ENCODE measurements at places on chromosomes 7 and 10. TPM values are rescaled to one million over a fixed set of nuclear protein-coding genes. Genes with fewer than 3 reads are reported as not detected.

DNA sequence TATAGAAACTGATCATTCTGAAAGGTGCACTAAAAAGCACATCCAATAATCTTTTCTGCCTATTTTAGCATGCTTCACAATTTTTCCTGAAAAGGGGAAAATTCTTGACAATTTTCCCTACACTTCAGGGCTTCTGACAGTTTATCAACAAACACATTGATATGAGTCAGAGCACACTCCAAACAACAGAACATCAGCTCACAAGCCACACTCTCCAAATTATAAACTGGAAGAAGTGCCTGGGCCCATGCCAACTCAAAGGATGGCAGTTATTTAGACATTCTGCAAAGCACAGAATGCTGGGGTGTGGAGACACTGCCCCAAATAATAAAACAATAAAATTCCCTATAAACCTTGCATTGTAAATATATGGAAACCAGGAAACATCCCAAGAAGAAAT is 90.8 kb downstream of the ELAPOR2 start:
- no peaks in the 10 kb centered on the region for H3K36me3 ChIP-seq
- H3K27me3 ChIP-seq: no peaks in the 10 kb centered on the region
- peak; percentile 53 for DNase-seq
- no peak overlapping the region for H3K27ac ChIP-seq
- H3K4me1 ChIP-seq: no peaks in the 10 kb centered on the region
- H3K4me3 ChIP-seq: no peak overlapping the region

DNA sequence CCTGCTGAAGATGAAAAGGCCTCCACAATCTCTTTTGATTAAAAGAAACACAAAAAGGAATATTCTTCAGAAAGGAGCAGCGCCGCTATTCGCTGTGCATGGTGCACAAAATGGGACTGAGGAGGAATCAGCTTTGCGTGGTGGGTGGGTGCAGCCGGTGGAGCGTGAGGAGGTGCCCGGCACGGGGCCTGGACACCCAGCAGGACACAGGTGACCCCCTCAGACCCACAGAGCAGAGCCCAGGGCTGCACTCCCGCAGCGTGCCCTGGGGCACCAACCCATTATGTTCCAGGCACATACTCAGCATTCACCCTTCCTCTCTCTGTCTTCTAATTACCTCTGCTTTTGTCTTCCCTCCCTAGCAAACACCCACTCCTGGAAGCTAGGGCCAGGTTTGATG is 238.0 kb upstream of the PPP2R2D start:
- H3K36me3 ChIP-seq: no peaks in the 10 kb centered on the region
- no peaks in the 10 kb centered on the region for H3K4me1 ChIP-seq
- no peaks in the 10 kb centered on the region for H3K27me3 ChIP-seq
- peak; percentile 25 for DNase-seq

- no peak for DNase-seq
- no peak overlapping the region for H3K4me3 ChIP-seq
- no peaks in the 10 kb centered on the region for H3K27me3 ChIP-seq
- no peaks in the 10 kb centered on the region for H3K4me1 ChIP-seq
- H3K36me3 ChIP-seq: no peaks in the 10 kb centered on the region
- no peak overlapping the region for H3K27ac ChIP-seq
Measured at GRCh38 chr7:45683556-45684148, 109.5 kb downstream of the ADCY1 start.

TEX36 gene
- not detected for total RNA-seq

GRCh38 chr10:24039897-24040296 is 169.0 kb upstream of the KIAA1217 start:
- H3K4me3 ChIP-seq: no peak overlapping the region
- DNase-seq: no peak
- no peak overlapping the region for H3K27ac ChIP-seq
- H3K36me3 ChIP-seq: no peaks in the 10 kb centered on the region
- H3K4me1 ChIP-seq: no peaks in the 10 kb centered on the region

ZP3 gene
- total RNA-seq: not detected

DNA sequence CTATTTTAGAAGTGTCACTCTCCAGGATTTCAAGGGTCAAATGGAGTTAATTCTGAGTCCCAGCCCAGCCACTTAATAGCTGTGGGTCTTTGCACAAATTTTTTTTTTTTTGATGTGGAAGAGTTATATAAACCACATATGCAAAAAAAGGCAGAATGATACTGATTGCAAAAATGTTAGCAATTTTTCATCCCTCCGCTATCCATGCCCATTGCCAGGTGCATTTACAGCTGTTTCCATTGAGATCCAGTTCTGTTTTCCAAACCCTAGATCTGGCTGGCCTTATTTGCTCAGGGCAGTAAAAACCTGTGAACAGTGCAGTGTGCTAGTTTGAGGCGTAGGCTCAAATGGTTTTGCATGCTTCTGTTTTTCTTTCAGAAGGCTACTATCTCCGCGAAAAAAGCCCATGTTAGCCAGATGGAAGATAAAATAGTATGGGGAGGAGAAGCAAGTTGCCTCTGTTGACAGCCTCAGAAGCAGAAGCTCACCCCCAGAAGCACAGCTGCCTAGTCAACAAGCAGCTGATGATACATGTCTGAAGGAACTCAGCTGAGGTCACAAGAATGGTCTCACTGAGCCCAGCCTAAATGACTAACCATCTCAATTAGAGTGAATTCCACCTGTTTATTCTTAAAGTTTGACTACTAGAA is 997 bp upstream of the ZNF138 start:
- peaks cover 19% of the 10 kb centered on the region for H3K4me1 ChIP-seq
- H3K4me3 ChIP-seq: no peak overlapping the region
- H3K27ac ChIP-seq: no peak overlapping the region
- DNase-seq: no peak

GRCh38 chr10:71134732-71135211 is 77.6 kb upstream of the UNC5B start:
- no peak for DNase-seq
- no peak overlapping the region for H3K27ac ChIP-seq
- no peak overlapping the region for H3K4me3 ChIP-seq
- H3K4me1 ChIP-seq: no peaks in the 10 kb centered on the region
- no peaks in the 10 kb centered on the region for H3K27me3 ChIP-seq

DNA sequence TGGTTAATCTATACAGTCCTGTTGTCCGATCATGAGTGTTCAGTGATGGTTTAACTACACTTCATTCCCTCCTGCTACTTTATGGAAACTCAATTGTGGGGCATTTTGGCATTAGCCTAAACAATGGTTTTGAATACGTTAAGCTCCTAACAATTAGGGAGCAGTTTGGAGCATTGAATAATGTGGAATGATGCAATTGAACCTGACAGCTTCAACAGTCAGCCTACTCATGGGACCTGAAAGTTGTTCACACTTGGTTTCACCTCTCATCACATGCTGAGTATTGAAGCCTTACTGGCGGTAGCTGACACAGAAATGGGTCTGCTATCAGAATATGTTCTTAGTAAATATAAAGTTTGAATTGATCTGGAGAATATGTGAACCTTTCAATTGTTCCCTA is 186.1 kb downstream of the MLLT10 start:
- H3K27me3 ChIP-seq: no peaks in the 10 kb centered on the region
- DNase-seq: no peak
- H3K4me3 ChIP-seq: no peak overlapping the region
- H3K4me1 ChIP-seq: peaks cover 18% of the 10 kb centered on the region
- peaks cover 23% of the 10 kb centered on the region for H3K36me3 ChIP-seq

GRCh38 chr10:43042503-43043341 is 34.1 kb upstream of the RET start:
- no peaks in the 10 kb centered on the region for H3K36me3 ChIP-seq
- H3K27me3 ChIP-seq: peaks cover 3% of the 10 kb centered on the region
- peak; percentile 47 for DNase-seq
- H3K4me3 ChIP-seq: no peak overlapping the region
